Iris pigment epithelial cell (primary cell): ENCODE measurements at places on chromosomes 7 and 10.

- no peak for DNase-seq
These were observed 6.4 kb downstream of the CLDN12 start for GRCh38 chr7:90409667-90410066.

DNA sequence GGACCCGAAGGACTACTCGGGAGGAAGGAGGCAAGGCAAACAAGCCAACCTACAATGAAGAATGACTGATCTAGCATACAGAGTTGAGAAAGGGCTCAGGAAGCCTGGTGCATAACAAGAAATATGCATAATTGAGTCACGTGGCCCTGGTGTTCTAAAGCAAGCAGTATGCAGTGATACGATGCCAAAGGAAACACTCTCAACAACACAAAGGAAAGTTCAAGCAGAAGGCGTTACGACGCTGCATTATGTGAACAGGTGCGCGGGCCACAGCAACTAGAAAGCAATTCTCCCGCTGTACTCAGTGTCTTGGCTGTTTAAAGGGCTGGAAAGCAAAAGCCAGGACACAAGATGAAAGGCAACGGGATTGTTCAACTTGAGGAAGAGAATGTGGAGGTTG, 100.8 kb downstream of the PRTFDC1 start:
- DNase-seq = peak; percentile 89

GRCh38 chr7:46955531-46955930, 626.4 kb downstream of the TNS3 start:
- no peak for DNase-seq

DNA sequence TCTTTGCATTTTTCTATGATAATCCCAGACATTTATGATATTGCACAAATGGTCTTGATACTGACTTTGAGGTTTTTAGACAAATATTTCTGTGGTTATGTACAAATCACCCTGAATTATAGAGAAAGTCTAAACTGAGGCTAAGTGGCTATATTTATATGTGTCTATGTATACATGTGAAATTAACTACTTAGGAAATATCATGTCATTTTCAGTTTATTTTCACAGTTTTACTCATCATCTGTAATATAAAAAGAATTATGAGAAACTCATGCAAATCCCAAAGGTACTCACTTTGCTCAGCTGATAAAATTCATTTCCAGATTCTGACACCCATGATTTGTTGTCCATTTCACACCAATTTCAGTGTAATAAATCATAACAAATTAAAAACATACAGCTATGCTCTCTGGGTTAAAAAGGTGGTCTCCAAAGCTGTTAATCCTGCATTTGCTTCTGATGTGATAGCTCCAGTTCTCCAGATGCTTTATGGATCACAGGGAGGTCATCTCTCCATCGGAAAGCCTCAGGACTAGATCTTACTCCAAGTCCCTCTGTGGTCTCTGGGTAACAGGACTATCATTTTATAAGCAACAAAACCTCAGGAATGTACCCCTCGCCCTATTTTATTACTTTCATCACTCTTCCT, 673.9 kb downstream of the PARD3 start:
- no peak for DNase-seq

DNA sequence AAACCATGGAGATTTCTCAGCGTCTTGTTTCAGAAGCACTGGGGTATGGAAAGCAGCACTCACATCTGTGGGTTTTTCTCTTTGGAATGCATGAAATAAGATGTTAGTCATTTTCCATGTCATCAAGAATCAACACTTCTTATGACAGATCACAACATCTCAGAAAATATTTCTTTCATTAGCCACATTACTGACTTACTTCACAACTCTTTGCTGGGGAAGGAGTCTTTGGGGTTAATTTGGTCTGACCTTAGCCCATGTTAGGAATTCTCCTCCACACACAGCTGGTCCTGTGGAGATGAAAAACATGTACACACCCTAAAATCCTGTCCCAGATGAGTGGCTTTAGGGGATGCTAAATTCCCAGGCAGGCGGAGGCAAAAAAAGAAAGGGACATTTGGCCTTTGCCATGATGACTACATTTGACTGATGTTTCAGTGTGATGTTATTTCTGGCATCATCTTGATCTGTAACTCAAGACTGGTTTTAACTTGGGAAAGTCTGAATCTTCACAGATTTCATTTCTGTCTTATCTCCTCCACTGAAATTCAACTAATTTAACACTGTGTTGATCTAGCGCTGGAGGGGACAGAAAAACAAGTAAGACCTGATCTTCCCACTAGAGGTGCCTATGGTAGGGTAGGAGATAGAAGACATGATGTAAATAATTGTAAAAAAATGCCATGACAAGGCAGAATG, 363.2 kb downstream of the PRPF18 start:
- DNase-seq = peak; percentile 89

GRCh38 chr7:142851919-142852318, 3.0 kb upstream of the EPHB6 start:
- DNase-seq = no peak

DNA sequence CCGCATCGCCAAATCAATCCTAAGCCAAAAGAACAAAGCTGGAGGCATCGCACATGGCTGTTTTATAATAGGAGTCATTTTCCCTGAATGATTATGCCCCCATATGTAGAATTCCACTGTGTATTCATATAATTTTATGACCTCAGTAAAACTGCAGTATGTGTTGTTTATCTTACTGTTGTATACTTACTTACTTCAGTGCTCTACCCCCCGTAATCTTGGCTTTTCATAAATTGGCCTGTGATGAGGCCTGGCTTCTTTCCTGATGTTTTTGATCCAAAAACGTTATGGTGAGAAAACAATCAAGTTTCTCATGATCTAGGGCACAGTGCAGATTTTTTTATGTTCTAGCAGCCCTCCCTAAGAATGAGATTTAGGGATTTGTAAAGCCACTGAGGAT, 306.4 kb upstream of the FZD1 start:
- DNase-seq = no peak

- no peak for DNase-seq
These were observed 161.4 kb upstream of the EEPD1 start for GRCh38 chr7:35991511-35992232.

DNA sequence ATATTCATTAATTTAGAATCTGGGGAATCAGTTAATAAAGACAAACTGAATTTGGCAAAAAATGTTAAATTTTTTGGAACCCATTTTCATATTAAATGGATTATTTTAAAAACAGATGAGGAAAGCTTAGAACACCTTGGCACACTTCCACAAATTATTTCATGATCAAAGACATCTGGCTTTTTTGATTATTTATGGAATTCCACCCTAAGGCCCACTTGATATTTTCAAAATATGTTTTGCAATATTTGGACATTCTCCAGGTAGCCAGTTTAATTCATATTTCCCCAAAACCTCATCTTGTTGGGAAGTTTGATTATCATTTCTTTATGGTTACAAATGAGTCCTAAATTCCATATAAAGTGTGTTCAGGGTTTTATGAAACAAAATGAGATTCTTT, 129.9 kb downstream of the DOCK4 start:
- DNase-seq = no peak

GRCh38 chr10:63518690-63519288, 2.4 kb upstream of the REEP3 start:
- no peak for DNase-seq

DNA sequence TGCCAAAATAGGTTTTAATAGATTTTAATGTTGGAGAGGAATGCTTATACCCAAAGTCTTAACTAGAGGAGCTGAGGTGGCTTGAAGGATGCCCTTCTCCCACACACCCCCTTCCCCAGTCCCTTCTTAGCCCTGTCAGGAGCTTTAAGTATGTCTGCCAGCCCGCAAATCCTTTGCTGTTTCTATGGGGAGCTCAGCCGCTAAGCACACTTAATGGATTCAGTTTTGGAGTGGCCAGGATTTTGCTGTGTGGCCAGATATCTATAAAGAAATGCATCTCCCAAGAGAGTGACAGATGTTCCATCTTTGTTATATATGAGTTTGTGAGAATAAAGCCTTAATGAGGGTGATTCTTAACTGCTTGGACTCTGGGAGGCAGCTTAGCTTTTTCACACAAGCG, 152.9 kb upstream of the ZNF32 start:
- DNase-seq = no peak

DNA sequence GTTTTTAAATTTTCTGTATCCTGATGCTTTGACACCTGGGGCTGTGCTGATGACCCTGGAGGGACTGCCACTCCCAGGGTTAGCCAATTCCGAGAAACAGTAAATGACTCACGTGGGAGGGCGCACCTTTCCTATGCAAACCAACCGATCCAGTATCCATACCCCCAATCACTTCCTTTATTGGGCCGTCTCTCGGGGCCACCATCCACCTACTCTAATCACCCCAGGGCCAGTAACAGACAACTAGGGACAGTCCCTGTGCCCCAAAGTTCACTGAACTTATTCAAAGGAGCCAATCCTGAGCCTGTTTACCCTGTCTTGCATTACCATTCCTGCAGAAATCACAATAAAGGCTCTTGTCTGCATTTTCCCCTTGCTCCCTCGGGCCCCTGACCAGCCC, 6.6 kb upstream of the LGI1 start:
- DNase-seq = no peak

DNA sequence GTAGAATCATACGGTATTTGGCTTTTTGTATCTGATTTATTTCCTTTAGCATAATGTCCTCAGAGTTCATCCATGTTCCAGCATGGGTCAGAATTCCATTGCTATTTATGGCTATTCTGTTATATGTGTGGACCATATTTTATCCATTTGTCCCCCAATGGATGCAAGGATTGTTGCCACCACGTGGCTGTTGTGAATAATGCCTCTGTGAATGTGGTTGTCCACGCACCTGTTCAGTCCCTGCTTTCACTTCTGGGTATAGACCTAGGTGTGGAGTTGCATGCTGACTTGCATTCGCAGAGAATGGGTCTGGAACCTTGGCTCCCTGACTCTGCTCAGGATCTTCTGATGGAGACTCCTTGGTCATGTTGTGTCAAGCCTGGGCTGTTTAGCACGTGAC, 199.9 kb downstream of the CAMK1D start:
- DNase-seq = no peak

GRCh38 chr7:11430112-11430511, 401.9 kb downstream of the THSD7A start:
- no peak for DNase-seq

GRCh38 chr7:70313687-70314086, 715.4 kb downstream of the AUTS2 start:
- DNase-seq = no peak

- no peak for DNase-seq
These were observed 67.8 kb downstream of the GRB10 start for GRCh38 chr7:50714857-50715256.

DNA sequence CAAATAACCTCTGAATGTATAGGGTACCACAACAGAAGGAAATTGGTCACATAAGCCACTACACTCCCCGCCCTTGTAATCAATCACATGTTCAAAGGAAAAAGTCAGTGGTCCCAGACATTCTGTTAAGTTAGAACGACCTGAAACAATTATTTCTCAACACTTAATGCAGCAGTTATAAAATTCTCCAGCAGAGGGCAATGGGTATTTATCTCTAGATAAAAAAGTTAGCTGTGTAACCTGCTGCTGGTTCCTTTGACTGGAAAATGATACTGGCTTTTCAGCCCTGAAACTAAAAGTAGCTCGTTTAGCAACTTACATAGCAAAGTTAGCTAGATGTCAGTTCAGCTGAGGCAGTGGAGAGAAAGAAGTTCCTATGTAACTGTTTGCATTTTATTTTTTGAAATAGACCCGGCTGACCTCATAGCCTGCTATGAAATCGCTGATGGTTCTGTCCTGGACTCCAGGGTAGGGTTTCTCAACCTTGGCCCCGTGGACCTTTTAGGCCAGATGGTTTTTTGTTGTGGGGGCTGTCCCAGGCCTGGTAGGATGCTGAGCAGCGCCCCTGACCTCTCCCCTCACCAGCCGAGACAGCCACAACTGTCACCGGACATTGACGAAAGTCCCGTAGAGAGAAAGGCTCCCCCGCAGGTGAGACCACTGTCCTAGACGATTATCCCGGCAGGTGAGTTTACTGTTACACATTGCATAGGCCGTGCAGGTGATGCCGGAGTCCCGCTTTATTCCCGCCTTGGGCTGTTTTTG, 40.2 kb upstream of the PROSER2 start:
- peak; percentile 64 for DNase-seq

DNA sequence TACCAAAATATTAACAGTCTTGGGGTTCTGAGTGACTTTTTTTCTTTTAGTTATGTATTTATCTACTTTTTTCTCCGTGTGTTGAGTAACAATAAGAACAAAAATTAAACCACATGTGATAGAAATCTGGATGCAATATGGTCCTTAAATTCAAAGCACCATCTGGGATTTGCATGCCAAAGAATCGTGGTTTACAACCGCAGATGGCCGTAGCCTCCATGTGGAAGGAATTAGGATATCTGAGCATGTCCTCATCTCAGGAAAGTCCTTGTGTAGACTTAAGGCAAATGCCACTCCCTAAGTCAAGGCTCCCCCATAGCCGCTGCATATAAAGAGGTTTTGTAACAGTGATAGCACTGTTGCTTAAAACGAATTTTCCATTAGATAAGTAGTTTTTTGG, 304.0 kb downstream of the ZEB1 start:
- no peak for DNase-seq

DNA sequence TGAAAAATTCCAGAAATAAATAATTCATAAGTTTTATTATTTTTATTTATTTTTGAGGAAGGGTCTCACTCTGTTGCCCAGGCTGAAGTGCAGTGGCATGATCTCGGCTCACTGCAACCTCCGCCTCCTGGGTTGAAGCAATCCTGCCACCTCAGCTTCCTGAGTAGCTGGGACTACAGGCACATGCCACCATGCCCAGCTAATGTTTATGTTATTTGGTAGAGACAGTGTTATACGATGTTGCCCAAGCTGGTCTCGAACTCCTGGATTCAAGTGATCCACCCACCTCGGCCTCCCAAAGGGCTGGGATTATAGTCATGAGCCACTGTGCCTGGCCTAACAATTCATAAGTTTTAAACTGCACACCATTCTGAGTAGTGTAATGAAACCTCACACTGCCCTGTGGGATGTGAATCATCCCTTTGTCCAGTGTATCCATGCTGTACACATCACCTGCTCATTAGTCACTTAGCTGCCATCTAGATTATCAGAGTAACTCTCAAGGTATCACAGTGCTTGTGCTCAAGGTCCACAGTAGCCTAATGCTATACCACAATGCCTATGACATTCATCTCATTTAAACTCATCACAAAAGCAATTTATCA, 17.9 kb downstream of the RTKN2 start:
- peak; percentile 83 for DNase-seq

- DNase-seq = no peak
These were observed 20.1 kb downstream of the ITGB1 start for GRCh38 chr10:32937911-32938424.

GRCh38 chr10:112771733-112772132, 178.3 kb upstream of the TCF7L2 start:
- DNase-seq = no peak

DNA sequence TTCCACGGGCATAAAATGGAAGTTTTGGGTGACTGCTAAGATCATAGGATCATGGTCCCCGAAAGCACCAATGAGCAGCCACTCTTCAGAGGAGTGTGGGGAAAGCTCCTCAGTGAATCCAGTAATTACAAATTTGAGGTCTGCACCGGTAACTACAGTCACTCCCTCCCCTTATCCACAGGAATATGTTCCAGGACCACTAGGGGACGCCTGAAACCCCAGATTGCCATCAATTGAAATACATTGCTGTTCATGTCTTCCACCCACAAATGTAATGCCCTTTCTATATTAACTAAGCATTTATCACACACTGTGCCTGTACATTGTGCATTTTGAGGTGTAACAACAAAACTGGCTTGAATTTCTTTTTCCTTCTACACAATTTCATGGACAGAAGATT, 447.9 kb upstream of the PFKP start:
- DNase-seq = no peak

- DNase-seq = no peak
These were observed 13.6 kb downstream of the PRXL2A start for GRCh38 chr10:80421707-80422536.
